ENCODE measurements at places on chromosomes 5 and 9. TPM values are rescaled to one million over a fixed set of nuclear protein-coding genes. Genes with fewer than 3 reads are reported as not detected.

Gene OTP
- total RNA-seq = not detected

- H3K4me3 ChIP-seq = no peak overlapping the region
- no peak for DNase-seq
- H3K36me3 ChIP-seq = no peaks in the 10 kb centered on the region
- no peak overlapping the region for H3K27ac ChIP-seq
- H3K4me1 ChIP-seq = no peaks in the 10 kb centered on the region
- no peaks in the 10 kb centered on the region for H3K27me3 ChIP-seq
Observed at GRCh38 chr5:125306741-125307140, 560.3 kb upstream of the ZNF608 start.

- no peak for DNase-seq
- H3K4me3 ChIP-seq = no peak overlapping the region
- H3K27ac ChIP-seq = no peak overlapping the region
Observed at GRCh38 chr9:18588002-18588401, 114.0 kb downstream of the ADAMTSL1 start.

- no peak for DNase-seq
- H3K27me3 ChIP-seq = no peaks in the 10 kb centered on the region
- H3K27ac ChIP-seq = no peak overlapping the region
- H3K36me3 ChIP-seq = no peaks in the 10 kb centered on the region
- H3K4me1 ChIP-seq = no peaks in the 10 kb centered on the region
Observed at GRCh38 chr5:160699301-160699700, 152.7 kb downstream of the ATP10B start.

DNA sequence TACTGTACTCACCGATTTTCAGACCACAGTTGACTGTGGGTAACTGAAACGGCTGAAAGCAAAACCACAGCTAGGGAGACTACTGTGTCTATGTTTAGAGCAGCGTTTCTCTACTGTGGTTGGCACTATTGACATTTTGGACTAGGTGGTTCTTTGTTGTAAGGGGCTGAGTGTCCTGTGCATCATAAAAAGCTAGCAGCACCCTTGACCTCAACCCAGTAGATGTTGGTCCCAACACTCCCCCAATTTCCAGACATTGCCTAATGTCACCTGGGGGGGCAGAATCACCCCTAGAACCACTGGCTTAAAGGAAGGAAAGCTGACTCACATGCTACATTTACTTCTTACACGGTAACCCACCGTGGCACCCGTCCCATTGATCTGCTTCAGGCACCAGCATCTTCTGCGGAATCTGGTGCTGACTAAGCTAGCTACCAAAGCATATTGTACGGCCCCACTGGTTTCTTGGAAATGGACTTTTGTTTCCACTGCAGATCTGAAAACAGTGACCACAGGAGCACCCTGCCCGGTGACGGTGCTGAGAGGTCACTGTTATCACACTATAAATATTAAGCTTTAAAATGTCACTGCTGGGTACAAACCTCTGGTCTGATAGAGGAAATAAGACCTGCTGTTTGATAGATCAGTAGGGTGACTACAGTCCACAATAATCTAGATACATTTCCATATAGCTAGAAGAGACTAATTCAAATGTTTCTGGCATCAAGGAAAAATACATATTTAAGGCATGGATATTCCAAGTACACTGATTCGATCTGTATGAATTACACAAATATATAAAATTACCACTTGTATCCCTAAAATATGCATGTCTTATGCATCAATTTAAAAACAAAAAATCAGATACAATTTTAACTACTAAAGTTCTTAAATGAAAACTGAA is 151.4 kb downstream of the HSD17B3 start:
- no peak overlapping the region for H3K27ac ChIP-seq
- H3K4me3 ChIP-seq = no peak overlapping the region
- no peak for DNase-seq
- H3K4me1 ChIP-seq = peaks cover 12% of the 10 kb centered on the region
- no peaks in the 10 kb centered on the region for H3K27me3 ChIP-seq

All from spleen (tissue), 13 donors.